NT2/D1 (cell line): ENCODE measurements at places on chromosomes 5 and 9.

DNA sequence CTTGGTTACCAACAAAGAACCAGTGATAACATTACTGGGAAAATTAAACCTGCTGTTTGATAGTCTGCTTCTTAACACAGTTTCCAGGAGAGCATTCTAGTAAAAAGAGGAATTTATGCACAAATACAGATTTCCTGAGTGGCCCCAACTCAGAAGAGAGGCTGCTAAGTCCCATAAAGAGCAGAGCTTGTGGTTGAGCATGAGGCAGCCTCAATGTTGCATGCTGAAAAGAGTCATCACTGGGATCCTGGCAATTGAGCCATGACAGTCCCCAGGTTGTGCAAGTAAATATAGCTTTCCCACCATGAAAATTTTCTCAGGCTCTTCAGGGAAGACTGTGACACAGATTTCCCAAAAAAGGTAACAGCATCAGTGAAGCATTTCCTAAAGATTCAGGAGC lies 47.5 kb upstream of the ADRB2 start:
- no peak for DNase-seq

DNA sequence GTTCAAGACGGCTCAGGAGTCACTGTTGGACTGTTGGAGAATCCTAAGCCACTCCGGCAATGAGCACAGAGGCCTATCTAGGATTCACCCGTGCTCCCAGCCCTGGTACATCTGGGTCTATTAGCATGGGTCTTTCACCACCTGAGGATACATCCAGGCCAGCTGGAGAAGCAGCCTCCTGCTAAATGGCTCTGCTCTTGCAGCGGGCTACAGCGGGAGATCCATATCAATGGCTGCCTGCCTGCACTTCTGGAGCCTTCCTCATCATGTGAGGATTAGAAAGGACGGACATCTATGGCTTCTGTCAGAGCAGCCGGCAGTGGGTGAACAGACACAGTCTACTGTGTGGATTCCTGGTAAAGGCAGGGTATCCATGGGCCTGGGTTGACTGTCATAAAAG lies 357.4 kb downstream of the MLLT3 start:
- DNase-seq: no peak

DNA sequence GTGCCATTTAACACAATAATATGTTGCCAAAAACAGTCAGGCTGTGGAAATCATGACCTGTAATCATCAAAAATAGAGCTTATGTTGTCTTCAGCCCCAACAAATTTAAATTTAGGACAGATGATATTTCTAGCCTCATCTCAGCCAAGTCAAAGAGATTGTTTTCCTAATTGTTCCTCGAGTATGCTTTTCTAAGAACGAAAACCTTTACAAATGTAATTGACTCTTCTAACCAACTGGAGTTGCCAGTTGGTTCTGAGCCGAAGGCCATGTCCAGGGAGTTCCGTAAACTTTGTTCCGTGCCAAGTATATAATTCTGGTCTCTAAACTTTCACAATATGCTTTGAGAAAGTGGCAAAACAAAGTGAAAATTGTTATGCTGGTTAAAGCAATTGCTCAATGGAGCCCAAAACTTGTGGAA lies 160.8 kb downstream of the CEMIP2 start:
- DNase-seq: no peak

DNA sequence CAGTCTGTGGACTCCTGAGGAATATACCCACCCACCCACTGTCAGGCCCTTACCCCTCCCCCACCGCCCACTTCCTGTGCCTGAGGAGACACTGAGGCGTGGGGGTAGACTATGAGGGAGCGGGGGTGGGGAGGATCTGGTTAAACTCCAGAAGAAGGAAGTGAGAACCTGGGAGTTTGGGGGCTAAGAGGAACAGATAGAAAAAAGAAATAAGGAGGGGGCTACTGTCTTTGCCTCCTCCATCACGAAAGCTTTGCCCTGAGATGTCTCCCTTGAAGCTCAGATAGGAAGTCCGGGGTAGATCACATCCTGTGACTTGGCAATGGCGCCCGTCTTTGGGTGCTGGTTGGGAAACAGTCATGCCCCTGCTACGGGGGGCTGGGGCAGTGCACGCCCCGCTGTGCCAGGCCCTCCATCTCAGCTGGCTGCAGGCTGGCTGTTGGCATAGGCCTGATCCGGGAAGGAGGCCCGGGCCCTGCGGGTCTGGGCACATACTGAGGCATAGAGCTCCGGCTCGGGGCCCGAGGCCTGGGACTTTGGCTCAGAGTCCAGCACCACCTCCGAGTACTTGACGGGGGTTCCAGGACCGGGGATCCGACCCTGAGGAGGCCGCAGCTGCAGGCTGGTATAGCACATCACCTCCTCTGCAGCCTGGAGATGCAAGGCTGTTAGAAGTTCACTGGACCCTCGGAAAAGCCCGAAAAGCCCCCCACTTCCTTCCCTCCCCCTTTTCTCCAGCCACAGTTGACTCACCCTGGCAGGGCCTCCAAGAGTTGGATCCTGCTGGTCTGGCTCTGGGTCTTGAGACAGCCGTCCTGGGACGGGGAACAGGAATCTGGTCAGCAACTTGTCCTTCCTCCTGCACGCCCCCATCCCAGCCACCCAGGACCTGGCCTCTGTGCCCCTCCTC lies 1.0 kb downstream of the SIT1 start:
- DNase-seq: no peak

DNA sequence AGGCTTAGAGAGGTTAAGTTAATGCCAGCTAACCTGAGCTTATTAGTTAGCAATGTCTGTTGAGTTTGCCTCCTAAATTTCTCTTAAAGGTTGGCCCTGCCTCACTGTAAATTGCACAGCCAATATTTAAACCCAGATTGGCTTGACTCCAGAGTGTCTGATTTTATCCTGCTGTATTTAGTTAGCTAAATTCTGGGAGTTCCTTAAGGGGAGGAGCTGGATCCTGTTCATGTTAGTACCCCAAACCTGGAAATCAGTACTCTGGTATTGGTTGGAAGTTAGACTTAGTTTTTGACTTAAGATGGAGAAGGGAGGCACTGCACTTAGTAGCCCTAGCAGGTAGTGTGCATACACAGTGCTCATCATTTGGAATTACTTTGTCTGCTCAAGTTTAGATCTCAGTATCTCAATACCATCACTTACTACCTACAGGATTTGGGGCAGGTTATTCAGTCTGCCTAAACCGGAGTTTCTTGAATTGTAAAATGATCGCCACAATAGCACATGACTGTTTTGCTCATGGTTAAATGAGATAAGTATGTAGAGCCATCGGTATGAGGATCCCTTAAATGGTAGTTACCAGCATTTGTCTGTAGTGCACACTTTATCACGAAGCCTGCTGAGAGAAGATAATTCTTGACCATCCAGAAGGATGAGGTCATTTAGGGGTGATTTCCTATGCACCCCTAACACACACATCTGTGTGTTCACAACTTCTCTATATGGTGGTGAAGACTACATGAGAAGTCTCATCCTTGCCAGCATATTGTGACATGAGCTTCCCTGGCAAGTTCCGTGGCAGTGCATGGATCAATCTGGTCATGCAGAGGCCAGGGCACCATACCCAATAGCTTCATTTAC lies 264.8 kb upstream of the TRIM32 start:
- no peak for DNase-seq

- DNase-seq: no peak
Observed at GRCh38 chr9:8706531-8706930, 907.0 kb upstream of the DMAC1 start.

DNA sequence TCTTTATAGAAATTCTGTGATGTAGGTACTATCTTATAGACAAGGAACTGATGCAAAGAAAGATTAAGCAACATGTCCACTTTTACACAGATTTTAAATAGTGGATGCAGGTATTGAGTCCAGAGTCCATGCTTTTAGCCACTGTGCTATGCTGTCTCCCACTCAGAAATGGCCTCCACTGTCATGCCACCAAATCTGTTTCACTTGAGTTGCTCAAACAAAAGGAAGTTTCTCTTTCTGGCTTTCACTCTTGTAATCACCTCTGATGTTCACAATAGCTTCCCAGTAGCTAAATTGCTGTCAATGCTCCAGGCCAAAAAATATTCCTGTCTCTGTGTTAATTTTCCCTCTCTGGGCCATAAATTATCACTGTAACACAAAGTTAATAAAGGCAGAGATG lies 77.0 kb upstream of the RASA1 start:
- no peak for DNase-seq

GRCh38 chr9:137478613-137478961 lies 19.5 kb upstream of the NSMF start:
- no peak for DNase-seq

- DNase-seq: peak; percentile 38
Observed at GRCh38 chr9:78296201-78296892, 578 bp upstream of the PSAT1 start.

DNA sequence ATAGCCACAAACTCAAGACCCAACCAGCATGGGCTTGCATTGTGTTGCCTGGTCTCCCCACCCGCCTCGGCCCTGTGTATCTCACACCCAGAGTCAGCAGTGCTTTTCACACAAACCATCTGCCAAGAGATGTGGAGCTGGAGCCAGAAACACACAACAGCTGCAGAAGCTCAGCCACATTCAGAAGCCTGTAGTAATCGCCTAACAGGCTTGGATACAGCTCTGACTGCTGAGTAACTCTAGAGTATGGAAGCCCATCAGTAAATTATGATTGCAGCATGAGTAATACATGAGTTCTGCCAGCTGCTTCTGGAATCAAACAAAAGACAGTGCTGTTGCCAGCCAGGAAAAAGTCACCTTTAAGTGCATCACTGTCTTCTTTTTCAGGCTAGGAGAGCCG lies 16.0 kb downstream of the TEK start:
- no peak for DNase-seq

GRCh38 chr5:108109059-108109458 lies 272.8 kb downstream of the FBXL17 start:
- no peak for DNase-seq

DNA sequence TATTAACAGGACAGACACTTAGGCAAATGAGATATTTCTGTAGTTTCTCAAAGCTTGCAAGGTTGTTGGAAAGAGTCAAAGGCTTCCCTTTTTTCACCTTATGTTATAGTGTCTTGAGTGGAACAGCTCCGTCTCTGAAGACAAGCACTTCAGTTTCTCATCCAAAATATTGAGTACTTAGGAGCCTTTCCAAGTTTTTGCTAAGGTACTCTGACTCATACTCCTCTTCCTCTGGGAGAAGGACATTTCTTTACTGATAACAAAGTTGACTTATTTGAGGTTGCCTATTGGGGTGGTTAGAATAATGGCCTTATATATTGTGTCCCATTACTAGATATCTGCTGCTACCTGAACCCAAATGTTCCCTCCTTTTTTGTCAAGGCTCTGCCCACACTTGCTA lies 869.6 kb downstream of the MAT2B start:
- DNase-seq: no peak

GRCh38 chr5:36414869-36415282 lies 113.2 kb upstream of the RANBP3L start:
- no peak for DNase-seq

DNA sequence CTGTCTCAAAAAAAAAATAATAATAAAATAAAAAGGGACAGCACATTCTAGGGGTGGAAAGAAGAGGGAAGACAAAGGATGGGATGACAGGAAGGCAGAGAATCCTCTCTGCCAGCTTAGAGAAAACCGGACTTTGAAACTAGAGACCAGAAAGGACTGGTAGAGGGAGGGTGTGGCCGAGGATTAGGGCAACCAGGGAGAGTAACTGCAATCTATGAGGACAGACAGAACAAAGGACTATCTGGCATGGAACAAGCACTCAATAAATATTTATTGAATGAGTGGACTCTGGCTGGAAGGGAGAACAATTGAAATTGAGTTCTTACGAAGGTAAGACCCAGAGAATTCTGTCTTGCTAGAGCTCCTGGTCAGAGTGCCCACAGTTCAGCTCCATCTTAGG lies 2.4 kb downstream of the GBA2 start:
- no peak for DNase-seq

DNA sequence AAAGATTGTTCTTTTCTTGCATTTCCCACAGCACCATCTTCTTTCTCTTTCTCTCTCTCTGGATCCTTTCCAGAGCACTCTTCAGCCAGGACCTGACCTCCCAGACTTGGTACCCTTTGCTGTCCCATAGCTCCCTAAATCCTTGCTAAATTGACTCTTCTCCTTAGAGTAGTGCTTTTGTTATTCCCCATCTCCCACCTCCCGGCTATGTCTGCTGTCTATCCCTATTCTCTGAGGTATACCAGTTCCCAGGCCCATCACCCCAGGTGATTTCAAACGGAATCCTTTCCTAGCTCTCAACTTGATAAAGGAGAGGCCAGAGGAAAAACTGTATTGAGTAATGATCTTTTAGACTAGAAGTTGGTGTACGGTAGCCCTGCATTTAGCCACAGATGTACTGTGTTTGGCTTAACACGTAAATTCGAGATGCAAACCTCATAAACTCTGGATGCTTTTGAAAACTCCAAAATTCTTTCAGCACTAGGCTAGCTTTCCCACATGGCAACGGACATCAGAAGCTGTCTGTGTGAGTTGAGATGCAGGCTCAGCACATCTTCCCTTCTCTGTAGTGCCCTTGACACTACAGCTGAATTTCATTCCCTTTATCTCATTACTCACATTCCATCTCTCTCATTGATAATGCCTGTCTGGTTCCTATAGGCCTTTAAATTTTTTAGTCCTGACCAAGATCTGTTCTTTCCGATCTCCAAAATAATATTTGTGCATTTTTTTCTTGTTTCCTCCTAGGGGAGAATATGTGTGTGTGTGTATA lies 320.8 kb upstream of the ITGA1 start:
- DNase-seq: no peak

- no peak for DNase-seq
Observed at GRCh38 chr5:683551-684481, 9.3 kb downstream of the TPPP start.

GRCh38 chr9:128215491-128216409 lies 12.6 kb downstream of the DNM1 start:
- DNase-seq: no peak

DNA sequence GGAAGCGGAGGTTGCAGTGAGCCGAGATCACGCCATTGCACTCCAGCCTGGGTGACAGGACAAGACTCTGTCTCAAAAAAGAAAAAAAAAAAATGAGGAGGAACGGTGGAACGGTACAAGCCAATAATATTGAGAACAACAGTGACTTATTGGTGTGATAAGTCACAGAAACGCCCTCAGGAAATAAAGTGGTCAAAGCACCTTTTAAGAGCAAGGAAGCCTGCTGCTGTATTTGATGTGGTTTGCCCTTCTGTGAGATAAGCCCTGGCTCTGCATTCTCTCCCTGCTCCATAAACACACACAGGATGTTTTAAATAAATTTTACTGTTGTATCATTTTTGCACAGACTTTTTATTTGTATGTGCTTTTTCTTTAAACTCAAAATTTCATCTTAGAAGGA lies 269.9 kb upstream of the MSX2 start:
- no peak for DNase-seq

DNA sequence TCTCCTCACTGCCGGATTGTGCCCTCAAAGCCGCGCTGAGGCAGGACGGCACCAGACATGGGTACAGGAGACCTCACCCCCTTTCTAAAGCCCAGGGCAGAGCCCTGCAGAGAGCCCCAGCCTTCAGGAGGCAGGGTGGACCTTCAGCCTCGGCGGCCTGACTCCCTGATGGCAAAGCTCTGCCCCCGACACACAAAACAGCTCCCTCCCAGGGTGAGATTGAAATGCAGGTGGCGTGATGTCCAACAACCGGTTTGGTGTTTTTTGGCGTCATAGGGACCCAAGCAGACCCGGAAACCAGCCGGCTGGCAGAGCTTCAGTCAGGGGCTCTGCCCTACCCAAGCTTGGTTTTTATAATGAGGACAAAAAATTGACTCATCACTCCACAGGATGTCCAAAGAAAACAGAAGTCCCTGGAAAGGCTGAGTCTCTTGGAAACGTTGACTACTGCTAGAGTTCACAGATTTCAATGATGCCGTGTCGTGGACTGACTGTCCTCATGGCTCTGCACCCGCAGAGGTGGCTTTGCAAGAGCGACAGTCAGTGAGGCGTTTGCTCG lies 275.2 kb upstream of the IRX1 start:
- DNase-seq: no peak
